T-cell (primary cell): ENCODE measurements at places on chromosomes 16 and 17.

DNA sequence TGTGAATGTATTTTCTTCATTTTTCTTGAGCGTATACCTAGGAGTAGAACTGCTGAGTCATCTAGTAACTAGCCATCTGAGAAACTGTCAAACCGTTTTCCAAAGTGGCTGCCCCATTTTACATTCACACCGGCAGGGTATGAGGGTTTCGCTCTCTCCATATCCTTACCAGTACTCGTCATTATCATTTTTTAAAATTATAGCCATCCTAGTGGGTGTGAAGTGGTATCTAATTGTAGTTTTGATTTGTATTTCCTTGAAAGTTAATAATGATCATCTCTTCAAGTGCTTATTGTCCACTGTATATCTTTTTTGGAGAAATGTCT is 6.0 kb downstream of the RNF157 start:
- no peak for DNase-seq

- DNase-seq, result no peak
Observed at GRCh38 chr17:2980211-2980903, 83.0 kb downstream of the OR1D5 start.

DNA sequence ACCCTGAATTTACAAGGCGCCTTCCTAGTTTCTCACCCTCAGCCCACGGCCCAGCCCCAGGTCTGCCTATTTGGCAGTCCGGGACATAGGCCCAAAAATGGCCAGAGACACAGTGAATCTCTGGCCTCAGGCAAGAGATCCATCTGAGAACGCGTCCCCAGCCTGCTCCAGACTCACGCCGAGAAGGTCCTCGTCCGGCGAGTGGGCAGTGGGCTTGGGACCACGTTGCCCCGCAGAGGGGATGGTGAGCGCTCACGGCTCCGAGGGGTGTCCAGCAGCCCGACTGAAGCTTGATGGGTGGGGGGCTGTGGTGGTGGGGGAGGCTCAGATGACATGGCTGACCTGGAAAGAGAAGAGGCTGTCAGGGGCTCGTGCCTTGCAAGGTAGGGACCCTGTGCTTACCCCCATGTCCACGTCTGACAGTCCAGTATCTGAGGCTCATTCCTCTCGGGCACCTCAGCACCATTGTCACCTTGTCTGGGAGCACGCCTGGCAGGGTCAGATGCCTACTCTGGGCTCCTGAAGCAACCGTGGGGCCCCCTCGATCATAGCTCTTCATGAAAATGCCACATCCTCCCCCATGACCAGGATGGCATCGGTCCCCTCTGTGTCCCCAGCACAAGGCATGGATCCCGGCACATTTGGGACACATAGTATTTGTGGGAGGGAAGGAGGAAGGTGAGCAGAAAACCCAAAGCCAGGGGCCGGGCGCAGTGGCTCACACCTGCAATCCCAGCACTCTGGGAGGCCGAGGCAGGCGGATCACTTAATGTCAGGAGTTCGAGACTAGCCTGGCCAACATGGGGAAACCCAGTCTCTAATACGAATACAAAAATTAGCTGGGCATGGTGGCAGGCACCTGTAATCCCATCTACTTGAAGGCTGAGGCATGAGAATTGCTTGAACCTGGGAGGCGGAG is 9.6 kb downstream of the CARHSP1 start:
- DNase-seq, result no peak

- no peak for DNase-seq
Observed at GRCh38 chr17:6108382-6108781, 38.2 kb downstream of the WSCD1 start.

GRCh38 chr16:66534376-66534799 is 15.5 kb downstream of the TK2 start:
- DNase-seq, result no peak

- no peak for DNase-seq
Observed at GRCh38 chr17:3848229-3848835, 2.3 kb upstream of the NCBP3 start.

- DNase-seq, result no peak
Observed at GRCh38 chr16:3797904-3798811, 80.8 kb upstream of the TRAP1 start.
